Activated T-helper 1 cell treated with Interleukin-2 at 50 U/mL for 16 hours (primary cell): ENCODE measurements at places on chromosomes 2 and 18.

- no peak for DNase-seq
These were observed 34.8 kb downstream of the SNTG2 start for GRCh38 chr2:985317-985898.

GRCh38 chr2:43144263-43144662 is 82.1 kb downstream of the ZFP36L2 start:
- no peak for DNase-seq

- no peak for DNase-seq
These were observed 93.3 kb downstream of the ACTR2 start for GRCh38 chr2:65320946-65321345.

- DNase-seq, result no peak
These were observed 161.7 kb upstream of the ZNF236 start for GRCh38 chr18:76660571-76661192.

DNA sequence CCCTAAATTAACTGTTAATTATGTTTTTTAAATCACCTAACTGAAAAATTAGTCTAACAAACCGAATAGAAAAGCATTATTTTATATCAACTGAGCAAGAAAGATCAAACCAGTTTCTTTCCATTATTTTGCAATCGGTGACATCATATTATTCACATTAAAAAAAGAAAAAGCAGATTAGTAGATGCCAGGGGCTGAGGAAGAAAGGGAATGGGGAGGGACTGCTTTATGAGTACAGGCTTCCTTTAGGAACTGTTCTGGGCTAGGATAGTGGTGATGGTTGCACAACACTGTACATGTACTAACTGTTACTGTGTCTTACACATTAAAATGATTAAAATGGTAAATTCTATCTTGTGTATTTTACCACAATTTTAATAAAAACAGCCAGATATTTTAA is 59.3 kb downstream of the COBLL1 start:
- no peak for DNase-seq

DNA sequence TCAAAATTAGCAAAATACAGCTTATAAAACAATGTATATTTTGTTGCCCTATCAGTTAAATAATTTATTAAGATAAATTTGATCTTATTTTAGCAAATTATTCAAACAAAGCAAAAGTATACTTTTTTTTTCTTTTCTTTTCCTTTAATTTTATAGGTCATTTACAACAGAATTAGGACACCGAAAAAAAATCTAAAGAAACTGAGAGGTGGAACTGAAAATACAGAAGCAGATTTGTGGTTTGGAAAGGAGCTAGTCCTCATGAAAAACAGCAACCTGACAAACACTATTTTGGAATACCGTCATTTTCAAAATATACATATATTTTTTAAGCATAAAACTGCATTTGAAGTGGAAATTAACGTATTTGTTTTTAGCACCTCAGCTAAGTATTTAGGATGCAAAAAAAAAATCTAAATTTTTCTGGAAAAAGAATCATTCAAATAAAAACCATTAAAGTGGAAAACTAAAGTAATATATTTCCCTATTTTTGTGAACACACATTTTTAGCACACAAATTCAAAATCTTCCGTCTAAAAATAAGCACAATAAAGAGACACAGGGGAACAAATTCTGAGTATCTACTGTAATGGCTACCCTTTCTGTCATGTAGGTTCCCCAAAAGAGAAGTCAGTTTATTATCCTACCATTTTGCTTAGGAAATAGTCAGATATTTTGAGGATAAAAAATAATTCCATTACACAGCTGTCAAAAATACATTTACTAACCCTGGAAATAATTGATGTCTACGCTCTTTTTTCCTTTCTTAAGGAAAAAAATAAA is 2.7 kb downstream of the CCDC88A start:
- DNase-seq, result no peak

DNA sequence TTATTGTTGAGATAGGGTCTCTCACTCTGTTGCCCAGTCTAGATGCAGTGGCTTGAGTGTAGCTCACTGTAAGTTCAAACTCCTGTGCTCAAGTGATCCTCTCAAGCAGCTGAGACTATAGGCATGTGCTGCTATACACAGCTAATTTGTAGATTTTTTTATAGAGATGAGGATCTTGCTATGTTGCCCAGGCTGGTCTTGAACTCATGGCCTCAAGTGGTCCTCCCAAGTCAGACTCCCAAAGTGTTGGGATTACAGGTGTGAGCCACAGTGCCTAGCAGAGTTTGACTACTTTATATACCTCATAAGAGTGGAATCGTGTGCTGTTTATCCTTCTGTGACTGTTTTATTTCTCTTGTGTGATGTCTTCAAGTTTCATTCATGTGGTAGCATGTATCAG is 60.3 kb downstream of the TANC1 start:
- DNase-seq, result no peak

DNA sequence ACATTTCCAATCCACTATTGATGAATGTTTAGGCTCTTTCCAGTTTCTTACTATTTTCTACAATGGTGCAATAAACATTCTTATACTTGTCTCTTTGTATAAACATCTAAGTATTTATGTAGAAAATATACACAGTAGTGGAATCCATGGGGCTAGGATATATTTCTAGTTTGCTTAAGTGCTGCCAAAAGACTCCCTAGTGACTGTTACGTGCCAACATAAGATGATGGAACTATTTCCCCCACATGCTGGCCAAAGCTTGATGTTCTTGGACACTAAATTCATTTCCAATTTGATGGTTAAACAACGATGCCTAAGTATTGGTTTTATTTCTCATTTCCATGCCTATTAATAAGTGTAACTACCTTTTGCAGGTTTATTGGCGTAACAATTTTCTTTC is 378.4 kb upstream of the HNRNPA3 start:
- no peak for DNase-seq

DNA sequence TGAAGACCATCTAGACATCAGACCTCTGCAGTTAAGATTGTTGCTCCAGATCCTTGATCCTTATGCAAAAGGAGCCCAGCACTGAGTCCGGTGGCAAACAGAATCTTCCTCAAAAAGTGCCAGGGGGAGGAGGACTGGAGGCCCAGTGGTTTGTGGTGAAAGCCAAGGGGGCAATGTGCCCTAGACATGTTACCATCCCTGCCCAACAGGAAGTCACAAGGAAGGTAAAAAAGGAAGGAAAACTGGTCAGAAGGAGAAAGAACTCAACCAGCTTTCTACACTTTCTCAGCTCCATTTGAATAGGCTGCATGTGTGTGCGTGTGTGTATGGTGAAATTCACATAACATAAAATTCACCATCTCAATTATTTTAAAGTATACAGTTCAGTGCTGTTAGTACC is 25.0 kb upstream of the KDM3A start:
- no peak for DNase-seq

- no peak for DNase-seq
These were observed 142.3 kb downstream of the PIGN start for GRCh38 chr18:62044490-62045000.

DNA sequence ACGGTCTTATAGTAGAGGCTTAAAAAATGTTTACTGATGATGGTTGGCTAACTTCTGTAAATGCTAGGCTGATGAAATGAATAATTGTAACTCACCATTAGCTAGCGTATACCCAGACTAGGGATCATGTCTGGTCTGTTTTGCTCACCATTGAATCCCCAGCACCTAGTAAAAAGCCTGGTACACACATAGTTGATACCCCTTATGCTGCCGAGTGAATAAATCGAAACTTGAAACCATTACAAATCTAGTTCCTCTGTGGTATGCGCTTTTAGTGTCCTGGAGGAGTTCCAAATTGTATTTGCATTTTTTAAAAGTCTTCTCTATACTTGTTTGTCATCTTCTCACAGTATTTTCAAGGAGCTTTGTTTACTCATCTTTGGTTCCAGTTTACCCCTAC is 1.3 kb downstream of the TAF1B start:
- DNase-seq, result no peak

DNA sequence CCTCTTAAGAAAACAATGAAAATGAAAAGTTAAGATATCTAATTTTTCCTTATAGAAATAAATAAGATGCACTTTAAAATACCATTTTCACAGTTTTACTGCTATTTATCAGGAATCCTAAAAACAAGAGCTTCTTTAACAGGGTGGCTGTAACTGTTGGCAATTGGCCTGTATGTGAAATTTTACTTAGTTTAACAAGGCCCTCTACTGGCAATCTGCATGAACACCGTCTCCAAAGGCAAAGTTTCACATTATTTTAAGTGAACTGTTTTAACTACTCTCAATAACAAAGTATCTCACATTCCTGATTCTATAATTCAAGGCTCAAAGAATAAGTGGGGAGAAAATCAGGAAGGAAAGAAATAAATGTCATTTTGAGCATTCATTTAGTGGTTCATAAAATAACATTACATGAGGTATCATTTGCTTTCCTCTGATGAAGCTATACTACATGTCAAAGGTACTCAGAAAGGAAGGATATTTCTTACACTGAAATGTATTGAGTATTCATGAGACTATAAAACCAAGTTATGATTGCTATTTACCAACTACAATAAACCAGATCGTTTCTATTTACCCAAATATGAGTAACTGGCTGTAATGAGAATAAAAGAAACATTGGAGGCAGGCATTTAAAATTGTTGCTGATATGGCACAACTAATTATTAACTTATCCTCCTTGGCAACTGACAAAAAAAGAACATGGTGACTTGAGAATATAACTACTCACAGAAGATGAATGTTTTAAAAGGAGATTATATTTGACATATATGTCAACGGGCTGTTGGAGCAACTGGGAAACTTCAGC is 7.0 kb downstream of the NCKAP5 start:
- no peak for DNase-seq
